Fibroblast of skin of right biceps (primary cell): ENCODE measurements at places on chromosomes 2 and 18.

GRCh38 chr18:31649978-31650719, 34.2 kb downstream of the B4GALT6 start:
- DNase-seq = no peak

GRCh38 chr2:54030806-54031205, 60.0 kb upstream of the PSME4 start:
- DNase-seq = no peak

- DNase-seq = peak; percentile 74
These were observed 71.5 kb downstream of the BABAM2 start for GRCh38 chr2:27962006-27962405.

DNA sequence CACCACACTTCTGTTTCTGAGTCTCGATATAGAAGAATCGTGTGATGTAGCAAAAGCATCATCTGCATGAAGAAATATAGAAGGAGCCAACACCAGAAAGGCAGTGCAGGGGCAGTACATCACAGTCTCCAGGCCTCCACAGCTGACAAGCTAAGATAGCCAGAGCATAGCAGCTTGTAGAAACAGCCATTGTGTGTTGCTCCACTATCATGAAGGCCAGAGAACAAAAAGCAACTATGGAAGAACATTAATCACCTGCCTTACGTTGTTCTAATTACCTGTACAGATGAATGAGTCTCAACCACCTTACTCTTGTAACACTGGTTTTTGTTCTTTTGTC, 129.0 kb downstream of the RND3 start:
- DNase-seq = no peak

DNA sequence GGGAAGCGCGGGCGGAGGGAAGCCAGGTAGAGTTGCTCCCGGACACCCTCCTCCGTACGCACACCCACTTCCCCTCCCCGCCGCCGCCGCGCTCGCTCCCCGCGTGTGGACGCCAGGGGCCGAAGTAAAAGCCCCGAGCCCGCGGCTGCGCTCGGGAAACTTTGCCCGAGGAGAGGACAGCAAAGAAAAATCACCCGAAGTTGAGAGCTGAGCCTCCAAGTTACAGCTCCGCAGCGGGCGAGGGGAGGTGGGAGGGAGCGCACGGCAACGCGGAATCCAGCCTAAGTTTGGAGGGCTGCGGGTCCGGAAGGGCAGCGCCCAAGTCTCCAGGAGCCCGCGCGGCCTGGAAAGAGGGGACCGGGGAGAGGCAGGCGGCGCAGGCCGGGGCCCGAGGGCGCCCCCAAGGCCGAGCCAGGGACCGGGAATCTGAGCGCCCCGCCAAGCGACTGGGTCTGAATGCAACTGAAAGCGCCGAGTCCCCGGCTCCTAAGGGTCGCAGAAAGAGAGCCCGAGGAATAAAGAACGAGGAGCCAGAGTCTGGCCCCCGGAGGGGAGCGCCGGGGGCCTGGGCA, 706 bp upstream of the BCL11A start:
- DNase-seq = peak; percentile 48

DNA sequence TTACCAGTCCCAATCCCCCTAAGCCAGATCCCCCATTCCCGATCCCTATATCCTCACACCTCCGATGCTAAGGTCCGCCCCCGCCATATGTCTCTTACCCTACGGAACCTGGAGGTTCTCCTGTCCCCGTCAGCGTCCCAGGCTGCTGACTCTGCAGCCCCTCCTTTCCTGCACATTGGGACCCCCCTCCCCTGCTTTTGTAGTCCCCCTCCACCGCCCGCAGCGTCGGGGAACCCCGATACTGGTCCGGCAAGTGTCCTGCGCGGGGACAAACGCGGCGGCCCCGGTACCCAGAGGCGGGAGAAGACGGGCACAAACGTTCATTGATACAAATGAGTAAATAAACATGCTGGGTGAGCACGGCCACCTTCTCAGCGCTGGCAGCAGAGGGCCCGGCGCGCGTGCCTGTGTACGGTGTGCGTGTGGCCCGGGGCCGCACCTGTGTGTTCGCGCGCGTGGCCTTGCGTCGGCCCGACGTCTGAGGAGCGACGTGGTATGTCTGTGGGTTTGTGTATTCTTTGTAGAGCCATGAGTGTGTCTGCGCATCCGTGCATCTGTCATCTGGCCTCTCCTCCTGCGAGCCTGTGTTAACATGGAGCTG, 2.0 kb upstream of the CYP26B1 start:
- no peak for DNase-seq

- no peak for DNase-seq
These were observed 3.5 kb upstream of the FABP1 start for GRCh38 chr2:88131201-88131998.

DNA sequence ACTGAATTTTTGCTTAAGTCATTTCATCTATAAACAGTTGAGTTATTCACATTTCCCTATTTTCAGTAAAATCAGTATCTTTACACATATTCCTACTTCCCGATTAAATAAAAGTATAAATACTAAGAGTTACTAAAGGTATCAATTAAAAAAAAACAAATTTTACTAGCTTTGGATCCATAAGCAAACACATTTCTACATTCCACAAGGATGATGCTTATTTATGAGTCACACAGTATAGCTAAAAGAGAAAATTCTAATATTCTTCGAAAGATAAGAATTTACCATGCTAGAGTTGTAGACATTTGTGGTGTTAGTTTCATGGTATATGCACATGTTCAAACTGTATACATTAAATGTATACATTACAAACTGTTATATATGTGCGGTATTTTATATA, 23.7 kb downstream of the PGAP1 start:
- DNase-seq = peak; percentile 18

DNA sequence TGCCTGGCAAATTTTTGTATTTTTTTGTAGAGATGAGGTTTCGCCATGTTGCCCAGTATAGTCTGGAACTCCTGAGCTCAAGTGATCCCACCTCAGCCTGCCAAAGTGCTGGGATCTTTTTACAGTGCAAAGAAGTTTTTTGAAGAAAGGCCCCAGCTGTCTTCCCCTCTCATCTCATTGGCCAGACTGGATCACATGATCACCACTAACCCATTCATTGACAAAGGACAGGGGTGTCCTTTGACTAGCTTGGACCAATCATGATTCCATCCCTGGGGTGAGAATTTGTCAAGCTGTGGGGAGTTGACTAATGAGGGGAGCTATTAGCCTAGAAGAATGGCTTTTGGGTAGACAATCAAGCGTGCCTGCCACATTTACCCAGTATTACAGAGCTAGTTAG, 232.9 kb upstream of the TANK start:
- DNase-seq = no peak

- DNase-seq = no peak
These were observed 135.8 kb upstream of the DSEL start for GRCh38 chr18:67652288-67652687.

DNA sequence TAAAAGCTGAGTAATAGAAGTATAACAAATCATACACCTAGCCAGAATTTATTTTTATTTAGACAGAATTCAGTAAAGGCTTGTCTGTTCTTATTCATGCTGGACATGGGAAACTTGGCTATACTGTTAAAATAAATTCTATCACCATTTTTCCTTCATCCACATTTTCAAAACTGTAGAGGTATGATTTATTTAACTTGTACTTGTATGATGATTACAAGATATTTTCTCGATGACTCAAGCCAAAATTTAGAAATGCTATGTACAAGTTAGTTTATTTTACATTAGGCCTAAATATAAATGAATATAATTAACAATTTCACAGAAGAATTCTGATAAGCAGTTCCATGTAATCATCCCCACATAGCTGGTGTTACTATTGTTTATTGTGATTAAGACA, 194.8 kb upstream of the DOK6 start:
- DNase-seq = no peak
